ENCODE measurements at places on chromosomes 12 and 14.

GRCh38 chr12:105469211-105469610, 138.7 kb downstream of the C12orf75 start:
- no peak for DNase-seq

- no peak for DNase-seq
These were observed 613.0 kb downstream of the DIO2 start for GRCh38 chr14:79598339-79598738.

GRCh38 chr12:114954511-114955055, 270.6 kb upstream of the TBX3 start:
- DNase-seq = no peak

DNA sequence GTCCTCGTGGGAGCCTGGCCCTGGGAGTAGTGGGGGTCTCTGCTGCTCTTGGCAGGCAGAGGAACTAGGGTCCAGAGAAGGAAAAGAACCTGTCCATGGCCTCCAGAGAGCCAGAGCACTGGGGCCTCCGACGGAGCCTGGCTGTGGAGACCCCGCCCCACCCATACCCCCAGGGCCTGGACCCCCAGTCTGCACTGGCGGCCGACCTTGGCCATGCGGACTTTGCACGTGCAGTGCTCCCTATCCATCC, 1.1 kb downstream of the BEGAIN start:
- DNase-seq = no peak

GRCh38 chr14:76771437-76771980, 10.2 kb downstream of the VASH1 start:
- peak; percentile 30 for DNase-seq

DNA sequence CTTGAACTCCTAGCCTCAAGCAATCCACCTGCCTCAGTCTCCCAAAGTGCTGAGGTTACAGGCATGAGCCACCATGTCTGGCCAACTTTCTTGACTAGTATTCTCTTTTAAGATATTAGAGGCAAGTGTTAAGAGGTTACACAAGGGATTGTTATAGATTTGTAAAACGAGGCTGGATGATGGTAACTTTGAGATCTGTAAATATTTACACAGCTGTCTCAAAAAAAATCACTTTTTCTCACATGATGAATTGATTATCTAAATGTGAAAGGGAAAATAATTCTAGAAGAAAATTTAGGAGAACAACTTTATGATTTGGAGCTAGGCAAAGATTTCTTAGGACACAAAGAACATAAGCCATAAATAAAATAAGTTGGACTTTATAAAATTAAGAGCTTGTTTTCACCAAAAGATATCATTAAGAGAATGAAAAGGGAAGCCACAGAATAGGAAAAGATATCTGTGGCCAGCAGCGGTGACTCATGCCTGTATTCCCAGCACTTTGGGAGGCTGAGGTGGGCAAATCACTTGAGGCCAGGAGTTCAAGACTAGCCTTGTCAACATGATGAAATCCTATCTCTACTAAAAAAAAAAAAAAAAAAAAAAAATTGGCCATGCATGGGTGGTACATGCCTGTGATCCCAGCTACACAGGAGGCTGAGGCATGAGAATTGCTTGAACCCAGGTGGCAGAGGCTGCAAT, 77.4 kb downstream of the BBS10 start:
- no peak for DNase-seq

GRCh38 chr12:102043928-102044327, 17.9 kb downstream of the WASHC3 start:
- DNase-seq = no peak

DNA sequence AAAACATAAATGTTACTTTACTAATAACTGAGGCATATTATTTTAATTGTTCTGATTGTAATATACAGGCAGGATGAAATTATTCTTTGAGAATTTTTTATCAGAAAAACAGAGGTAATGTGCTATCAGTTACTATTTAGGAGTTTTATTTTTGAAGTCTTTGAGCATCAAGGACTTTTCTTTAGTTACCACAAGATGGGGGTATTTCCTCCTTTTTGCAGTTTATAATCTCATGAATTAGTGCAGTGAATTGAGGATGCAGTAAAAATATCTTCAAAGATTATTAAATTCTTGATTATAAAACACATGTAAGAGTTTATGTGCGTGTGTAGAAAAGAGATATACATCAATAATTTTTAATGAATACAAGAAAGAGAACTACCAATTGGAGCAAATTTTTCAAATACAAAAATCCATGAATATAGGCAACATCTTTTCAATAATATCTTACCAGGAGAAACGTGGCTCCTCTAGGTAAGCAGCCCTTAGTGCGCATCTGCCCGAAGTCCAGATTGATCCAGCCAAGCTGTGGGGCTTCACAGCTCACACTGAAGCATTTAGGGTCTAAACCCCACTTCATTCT, 71.6 kb downstream of the ERGIC2 start:
- no peak for DNase-seq

GRCh38 chr12:79275631-79276030, 411.1 kb downstream of the SYT1 start:
- no peak for DNase-seq

DNA sequence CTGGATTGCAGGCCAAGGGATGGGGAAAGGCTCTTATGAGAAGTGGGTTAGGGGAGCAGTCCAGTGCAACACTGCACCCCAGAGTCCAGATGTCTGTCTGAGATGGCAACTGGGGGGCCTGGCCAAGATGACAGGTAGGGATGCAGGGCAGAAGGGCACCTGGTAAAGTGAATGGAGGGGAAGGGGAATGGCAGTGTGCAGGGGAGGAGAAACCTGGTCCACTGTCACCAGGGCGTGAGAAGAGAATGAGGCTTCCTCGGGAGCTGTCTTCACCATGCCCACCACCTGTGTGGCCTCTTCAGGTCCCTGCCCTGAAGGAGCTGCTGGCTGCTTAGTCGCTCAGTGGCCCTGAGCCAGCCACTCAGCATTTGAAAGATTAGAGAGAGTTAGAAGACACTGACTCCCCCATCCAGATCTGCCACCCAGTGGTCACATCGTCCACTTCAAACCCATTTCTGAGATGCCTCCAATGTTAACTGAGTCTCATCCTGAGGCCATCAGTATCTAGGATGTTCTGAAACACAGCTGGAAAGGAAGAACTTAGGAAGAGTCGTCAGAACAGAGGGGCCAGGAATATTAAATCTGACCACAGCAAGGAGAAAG, 57.3 kb downstream of the PLEKHG3 start:
- DNase-seq = no peak

GRCh38 chr12:9650151-9650576, 19.3 kb upstream of the CLEC2D start:
- no peak for DNase-seq

- no peak for DNase-seq
These were observed 161.9 kb upstream of the WSCD2 start for GRCh38 chr12:107967170-107967569.

DNA sequence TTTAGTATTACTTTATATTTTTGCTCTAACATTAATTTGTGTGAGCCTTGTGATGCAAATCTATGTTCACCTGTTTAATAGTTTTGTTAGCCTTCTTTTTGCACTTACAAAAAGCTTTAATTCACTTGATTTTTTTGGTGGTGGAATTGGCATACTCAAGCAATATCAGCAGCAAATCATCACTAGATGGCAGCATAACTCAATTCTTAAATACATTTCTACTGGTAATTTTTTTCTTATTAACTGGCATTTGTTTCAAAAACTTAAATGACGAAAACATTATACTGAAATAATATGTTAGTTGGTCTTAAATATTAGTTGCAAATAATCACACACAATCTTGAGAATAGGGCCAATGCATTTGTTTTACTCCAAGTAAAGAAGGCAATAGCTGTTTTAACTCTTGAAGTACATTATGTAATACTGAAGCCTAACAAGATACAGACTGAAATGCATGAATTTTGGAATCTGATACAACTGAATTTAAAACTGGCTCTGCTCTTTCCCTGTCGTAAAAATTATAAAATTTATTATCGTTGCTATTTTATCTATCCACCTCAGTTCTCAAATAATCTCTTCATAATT, 151.5 kb downstream of the ATXN7L3B start:
- DNase-seq = no peak

DNA sequence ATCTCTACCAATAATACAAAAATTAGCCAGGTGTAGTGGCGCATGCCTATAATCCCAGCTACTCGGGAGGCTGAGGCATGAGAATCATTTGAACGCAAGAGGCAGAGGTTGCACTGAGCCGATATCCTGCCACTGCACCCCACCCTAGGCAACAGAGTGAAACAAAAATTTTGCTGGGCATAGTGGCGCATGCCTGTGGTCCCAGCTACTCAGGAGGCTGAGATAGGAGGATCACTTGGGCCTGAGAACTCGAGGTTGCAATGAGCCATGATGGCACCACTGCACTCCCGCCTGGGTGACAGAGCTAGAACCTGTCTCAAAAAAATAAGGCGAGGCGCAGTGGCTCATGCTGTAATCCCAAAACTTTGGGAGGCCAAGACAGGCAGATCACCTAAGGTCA, 9.5 kb downstream of the ATXN2 start:
- peak; percentile 39 for DNase-seq

DNA sequence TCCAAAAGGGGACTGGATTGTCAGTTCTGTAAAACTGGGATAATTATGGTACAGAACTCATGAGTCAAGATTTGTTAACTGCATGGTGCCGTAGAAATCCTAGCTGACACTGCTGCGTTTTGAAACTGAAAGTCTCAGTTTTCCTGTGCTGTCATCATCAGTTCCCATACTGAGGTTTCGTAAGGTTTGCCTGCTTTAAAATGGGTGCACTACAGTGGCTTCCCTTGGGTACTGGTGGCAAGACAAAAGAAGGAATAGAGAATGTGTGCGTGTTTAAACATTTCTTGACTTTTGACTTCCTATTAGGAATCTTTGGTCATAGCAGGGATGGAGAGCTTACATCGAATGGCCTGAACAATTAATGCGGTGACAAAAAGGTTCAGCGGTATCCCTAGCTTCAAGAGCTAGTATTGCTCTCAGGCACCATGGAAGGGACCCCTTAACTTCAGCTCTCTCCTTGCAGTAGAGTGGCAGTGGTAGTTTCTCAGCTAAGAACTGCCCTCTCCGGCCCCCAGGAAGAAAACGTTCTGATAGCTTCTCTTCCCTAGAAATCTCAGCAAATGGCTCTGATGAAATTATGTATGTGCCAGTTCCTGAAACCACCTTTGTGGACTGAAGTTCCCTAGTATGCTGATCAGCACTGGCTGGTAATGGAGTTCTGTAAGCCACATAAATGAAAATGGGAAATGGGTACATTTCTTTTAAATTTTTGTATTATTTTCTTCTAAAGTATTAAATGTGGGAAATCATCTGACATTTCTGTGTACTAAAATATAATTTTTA, 28.9 kb downstream of the ANO6 start:
- DNase-seq = no peak

- DNase-seq = no peak
These were observed 120.9 kb downstream of the SINHCAF start for GRCh38 chr12:31205054-31205453.

- no peak for DNase-seq
These were observed 223.3 kb downstream of the CHST11 start for GRCh38 chr12:104680070-104680469.

DNA sequence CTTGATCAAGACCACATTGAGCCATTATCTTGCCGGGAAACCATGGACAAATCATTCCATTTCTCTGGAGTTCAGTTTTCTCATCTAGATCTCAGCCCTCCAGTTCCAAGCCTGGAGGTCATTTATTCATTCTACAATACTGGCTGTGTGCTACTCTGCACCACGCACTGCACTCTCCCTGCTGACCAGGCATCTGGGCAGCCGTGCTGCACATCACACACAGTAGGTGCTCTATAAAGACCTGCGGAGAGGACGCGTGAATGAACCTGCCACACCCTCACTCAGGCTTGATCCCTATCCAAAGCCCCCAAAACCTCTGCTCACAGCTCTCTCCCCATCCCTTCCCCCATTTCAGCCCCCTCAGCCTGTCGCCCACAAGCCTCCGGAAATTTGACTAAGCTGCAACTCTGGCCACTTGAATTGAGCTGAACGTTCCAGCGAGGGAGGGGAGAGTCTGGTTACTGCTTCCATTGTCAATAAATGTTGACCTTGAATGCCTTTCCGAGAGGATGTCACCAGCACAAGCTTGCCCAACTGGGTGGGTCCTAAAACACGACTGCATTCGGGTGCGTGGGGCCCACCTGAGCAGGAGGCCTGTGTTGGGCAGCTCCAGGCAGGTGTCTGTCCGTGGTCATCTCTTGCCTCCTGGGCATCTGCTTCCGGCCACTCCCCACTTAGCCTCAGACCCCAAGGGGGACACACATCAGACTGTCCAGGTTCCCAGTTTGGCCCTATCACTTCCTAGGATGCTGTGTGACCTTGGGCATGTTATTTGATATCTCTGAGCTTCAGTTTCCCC, 17.8 kb downstream of the FAIM2 start:
- DNase-seq = no peak

DNA sequence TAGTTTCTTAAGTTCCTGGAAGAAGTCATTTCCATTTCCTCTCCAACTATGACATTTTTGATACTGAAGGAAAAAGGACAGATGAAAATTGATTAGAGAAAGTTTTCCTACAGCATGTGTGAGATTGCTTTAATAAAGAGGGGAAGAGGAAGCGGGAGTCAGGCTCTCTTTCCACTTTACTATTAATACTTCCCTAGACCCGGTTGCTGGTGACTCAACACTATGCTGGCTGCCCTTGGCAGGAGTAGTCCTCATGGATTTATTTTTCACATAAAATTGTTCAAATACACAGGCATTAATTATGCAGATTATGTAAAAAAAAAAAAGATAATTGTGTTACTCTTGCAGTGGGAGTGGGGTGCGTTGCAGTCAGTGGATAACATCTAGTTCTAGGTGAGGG, 293.4 kb downstream of the EGLN3 start:
- no peak for DNase-seq

- no peak for DNase-seq
These were observed 1.3 kb upstream of the OR4E2 start for GRCh38 chr14:21652209-21652808.

DNA sequence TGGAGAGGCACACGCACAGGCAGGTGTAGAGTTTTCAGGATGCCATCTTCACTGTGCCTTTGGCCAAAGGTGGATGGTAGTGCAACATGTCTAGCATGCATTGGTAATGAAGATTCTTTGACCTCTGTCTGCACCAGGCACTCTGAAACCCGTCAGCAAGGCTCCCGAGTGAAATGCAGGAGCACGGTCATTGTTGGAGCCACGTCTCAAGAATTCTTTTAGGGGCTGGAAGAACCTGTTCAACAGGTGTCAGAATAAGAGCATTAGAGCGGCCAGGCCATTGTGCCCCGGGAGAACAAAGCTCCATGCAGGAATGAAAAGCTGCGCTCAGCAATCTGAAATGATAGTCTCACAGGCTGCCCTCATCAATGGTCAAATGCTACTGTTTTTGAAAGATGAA, 40.2 kb upstream of the DICER1 start:
- DNase-seq = no peak

- no peak for DNase-seq
These were observed 458.4 kb upstream of the RGS6 start for GRCh38 chr14:71473843-71474242.

DNA sequence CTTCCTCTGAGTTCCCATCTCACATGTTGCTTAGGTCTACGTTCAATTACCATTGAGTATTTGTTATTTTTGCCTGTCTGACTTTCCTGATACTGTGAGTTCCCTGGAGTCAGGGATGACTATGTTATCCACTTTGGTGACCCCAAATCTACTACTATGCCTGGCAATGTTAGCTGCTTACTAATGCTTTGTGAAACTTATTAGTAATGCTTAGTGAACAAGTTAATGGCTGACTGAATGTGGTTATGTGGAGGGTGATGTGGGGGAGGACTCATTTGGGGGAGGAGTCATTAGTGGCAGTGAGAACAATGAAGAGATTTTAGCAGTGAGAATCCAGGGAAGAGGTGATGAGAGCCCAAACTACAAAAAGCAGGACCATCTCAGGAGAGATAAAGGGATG, 121.6 kb downstream of the KTN1 start:
- DNase-seq = no peak

- DNase-seq = peak; percentile 83
These were observed 11.1 kb upstream of the KRT1 start for GRCh38 chr12:52691076-52691840.

GRCh38 chr14:39873791-39874190, 441.6 kb upstream of the FBXO33 start:
- no peak for DNase-seq
